Mucosa of descending colon (tissue), 3 donors: ENCODE measurements at places on chromosomes 16 and 17. TPM values are rescaled to one million over a fixed set of nuclear protein-coding genes. Genes with fewer than 3 reads are reported as not detected.

The CETP gene
- total RNA-seq: not detected

The C17orf100 gene
- 2.2 TPM for total RNA-seq

The GDPD1 gene
- total RNA-seq: 4.5 TPM

The PMP22 gene
- 54.2 TPM for total RNA-seq

GRCh38 chr17:17843096-17843495 is 6.3 kb upstream of the SREBF1 start:
- peak; percentile 9 for DNase-seq

DNA sequence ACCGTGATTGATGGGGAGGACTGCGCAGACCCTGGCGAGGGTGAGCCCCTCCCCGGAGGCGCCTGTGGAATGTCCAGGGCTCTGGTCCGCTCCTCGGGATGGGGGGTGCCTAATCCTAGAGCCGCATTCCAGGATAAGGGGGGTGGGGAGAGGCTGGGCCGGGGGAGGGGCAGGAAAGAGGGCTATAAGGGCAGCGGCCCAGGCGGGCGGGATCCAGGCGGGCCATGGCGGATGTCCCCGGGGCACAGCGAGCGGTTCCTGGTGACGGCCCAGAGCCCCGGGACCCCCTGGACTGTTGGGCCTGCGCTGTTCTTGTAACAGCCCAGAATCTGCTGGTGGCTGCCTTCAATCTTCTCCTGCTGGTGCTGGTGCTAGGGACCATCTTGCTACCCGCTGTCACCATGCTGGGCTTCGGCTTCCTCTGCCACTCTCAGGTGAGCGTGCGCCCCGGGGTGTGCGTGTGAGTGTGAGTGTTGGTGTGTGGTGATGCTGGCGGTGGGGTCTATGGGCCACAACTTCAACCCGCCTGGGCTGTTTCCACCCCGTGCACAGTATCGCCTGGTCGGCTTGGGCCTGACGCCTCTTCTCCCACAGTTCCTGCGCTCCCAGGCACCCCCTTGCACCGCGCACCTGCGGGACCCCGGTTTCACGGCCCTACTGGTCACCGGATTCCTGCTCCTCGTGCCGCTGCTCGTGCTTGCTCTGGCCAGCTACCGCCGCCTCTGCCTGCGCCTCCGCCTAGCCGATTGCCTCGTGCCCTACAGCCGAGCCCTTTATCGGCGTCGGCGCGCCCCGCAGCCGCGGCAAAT is at the start of gene TMEM88:
TSS of gene TMEM88 (plus strand) at position 216 of the 809 bp plus-strand sequence. CDS start at position 225, 9 bp downstream.
- peak; percentile 64 for DNase-seq

DNA sequence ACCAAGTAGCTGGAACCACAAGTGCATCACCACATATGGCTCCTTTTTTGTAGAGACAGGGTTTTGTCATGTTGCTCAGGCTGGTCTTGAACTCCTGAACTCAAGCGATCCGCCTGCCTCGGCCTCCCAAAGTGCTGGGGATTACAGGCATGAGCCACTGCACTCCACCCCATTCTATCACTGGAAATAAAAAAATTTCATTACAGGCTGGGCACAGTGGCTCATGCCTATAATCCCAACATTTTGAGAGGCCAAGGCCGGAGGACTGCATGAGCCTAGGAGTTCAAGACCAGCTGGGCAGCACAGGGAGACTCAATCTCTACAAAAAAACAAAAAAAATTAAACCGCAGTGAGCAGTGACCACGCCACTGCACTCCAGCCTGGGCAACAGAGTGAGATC is 60.1 kb downstream of the BRIP1 start:
- DNase-seq: no peak

DNA sequence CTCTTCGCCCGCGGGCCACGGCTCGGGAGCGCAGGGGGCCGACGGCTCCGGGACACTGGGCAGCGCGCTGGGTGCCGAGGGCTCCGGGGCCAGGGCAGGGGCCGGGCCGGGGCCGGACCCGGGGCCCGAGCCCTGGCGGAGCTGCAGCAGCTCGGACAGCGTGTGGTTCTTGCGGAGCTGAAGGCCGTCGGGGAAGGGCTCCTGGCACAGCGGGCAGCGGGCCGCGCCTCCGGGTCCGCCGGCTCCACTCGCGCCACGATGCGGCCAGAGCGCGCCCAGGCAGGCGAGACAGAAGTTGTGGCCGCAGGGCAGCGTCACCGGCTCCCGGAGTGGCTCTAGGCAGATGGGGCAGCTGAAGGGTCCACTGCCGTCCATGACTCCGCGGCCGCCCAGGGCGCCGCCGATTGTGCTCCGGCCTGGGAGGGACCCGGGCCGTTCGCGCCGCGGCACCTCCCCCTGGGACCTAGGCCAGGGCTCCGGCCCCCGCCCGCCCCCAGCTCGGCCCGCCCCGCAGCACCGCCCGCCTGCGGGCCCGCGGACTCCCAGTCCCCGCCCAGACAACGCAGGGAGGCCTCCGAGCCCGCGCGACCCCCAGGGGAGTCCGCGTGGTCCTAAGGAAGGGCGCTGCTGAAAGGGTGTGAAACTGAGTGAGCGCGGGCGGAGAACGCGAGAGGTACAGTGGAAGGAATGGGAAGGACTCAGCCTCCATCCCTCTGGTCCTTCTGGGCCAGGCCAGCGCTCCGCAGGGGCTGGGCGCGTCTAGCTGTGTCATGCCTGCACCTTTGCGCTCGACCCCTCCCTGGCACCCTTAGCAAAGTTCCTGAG is at the start of gene TRIM47:
TSS of gene TRIM47 (minus strand) at position 408 of the 825 bp plus-strand sequence. CDS start at position 375, 33 bp downstream.
- DNase-seq: peak; percentile 67

DNA sequence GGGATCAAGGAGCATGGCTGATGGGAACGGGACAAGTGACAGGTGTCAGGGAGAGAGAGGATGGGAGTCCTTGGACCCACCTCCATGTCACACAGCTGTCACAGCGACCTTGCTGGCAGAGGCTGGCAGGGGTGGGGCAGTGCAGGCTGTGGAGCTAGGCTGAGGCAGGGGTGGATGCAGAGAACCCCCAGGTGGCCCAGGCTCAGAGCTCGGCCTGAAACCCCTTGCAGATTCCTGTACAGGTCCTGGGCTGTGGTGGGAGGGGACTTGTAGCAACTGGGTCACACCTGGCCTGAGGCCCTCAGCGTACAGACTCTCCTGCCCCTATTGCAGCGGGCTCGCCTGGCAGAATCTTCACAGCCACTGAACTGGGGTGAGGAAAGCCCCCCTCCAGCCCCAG is 174.1 kb downstream of the NTN1 start:
- no peak for DNase-seq

DNA sequence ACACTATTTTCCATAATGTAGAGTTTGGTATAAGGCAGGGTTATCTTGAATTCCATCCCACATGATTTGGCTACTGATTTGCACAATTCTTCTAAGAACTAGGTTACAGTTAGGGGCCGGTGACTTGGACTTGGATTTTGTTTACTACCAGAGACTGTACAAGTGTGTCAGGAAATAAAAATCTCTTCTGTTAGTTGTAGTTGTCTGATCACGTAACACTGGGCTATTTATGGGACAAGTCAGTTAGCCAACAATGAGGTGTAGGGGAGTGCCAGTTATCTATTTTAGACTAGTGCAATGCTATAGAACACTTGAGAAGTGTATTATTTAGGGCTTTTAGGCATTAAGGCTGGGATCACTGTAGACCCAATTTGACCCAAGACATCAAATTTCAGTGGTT is 39.7 kb upstream of the GHDC start:
- DNase-seq: no peak

GRCh38 chr17:82076018-82076784 is 10.6 kb upstream of the DUS1L start:
- DNase-seq: no peak

DNA sequence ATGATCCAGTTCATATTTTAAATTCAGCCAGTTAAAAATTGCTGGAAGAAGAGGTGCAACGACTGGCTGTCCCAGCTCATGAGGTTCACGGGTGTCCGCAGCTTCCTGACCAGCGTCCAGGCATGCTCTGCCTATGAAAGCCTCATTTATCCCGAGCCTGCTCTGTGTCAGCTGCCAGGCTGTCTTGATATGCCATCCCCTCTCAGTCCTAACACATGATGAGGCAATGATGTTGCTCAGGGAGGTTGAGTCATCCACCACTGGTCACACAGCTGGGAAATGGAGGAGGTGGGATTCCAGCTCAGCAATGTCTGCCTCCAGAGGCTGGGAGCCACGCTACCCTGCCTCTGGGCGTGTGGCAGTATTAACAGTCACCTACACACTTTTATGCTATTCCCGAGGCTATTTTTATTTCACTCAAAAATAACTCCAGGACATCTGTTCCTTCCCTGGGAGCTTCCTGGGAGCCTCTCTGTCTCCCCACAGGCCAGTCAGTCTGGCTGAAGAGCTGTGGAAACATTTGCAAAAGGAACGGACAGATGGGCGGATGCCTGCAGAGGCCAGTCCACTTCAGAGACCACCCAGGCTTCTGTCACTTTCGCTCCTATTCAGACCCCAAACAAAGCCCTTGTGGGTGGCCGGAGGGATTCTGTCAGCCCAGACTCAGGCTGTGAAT is 22.5 kb downstream of the RAB11FIP4 start:
- no peak for DNase-seq

- no peak for DNase-seq
These were observed 25.1 kb downstream of the MARF1 start for GRCh38 chr16:15617901-15618300.

- no peak for DNase-seq
These were observed 1286.8 kb upstream of the CDH8 start for GRCh38 chr16:63323055-63323454.
